Activated effector memory CD4-positive, alpha-beta T cell treated with Interleukin-2 at 50 U/mL for 16 hours (primary cell): ENCODE measurements at places on chromosomes 6 and 20.

GRCh38 chr6:126134491-126134890, 148.2 kb downstream of the TRMT11 start:
- DNase-seq: no peak

DNA sequence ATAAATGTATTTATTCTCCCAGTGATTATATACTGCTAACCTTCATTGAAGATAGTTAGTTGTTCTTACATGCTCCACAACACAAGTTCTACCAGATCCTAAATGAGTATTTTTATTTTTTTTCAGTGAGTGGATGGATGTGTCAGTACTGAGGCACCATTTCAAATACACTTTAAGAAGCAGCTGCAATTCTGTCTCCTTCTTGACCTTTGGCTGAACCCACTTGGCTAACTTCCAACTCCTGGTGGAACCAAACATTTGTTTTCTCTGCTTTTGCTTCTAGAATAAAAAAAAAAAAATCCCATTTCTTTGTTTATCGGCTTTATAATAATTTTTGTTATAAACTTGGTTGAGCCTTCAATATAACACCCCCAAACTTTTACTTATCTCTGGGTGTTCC, 458.3 kb upstream of the MAP3K7 start:
- no peak for DNase-seq

DNA sequence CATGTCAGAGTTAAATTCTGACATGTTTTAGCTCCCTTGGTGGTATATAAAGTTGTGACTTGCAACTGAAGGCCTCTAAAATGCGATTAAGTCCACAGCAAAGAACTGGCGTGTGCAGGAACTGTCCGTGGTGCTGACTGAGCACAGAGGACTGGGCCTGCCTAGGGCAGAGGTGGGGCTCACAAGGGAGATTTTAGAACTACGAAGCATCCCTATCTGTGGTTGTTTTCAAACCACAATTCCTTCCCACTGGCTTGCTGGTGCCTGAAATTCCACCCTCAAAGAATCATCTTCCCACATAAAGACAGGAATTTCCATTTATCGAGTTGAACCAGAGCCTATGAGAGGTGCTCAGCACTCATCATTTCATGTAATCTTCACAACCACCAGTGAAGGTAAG, 30.1 kb downstream of the RIMS4 start:
- no peak for DNase-seq

DNA sequence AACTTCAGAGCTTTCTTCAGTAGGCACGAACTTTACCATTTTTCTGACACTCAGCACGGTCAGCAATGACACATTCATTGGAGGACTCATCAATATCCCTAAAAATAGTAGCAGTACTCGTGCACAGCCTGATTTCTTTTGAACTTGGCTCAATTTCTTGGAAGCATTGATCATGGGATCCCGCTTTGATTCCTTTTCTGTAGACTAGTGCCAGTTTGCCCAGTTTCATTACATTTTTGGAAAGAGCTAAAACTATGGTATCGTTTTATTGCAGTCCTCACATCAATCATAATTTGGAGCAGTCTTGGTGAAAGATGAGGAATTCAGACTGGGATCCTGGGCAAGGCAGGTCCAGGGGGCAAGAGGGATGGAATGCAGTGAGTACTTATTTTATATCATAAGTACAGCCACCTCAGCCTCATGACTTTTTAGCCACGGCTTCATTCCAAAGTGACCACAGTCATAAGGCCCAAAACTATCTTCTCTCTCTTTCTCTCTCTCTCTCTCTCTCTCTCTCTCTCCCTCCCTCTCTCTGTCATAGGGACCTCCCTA, 170.9 kb upstream of the AKAP12 start:
- no peak for DNase-seq

DNA sequence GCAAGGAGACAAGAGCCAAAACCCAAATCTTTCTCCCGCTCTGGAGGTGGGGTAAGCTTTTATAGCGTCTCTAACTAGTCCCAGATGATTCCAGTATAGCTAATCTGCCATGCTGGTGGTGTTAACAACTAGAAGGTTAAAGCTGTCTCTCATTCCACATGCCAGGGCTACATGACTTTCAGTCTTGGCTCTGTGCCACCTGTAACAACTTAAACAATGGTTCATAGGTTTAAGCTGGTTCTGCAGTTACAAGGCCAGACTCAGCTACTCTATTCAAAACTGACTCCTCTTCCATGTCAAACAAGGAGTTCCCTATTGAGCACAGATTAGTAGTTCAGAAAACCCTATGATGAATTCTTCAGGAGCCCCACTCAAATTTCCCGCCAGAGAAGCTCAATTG, 128.9 kb downstream of the ELOVL4 start:
- no peak for DNase-seq
